ENCODE measurements at places on chromosomes 16 and 17. TPM values are rescaled to one million over a fixed set of nuclear protein-coding genes. Genes with fewer than 3 reads are reported as not detected.

The BHLHA9 gene
- not detected for total RNA-seq

The DRC3 gene
- total RNA-seq: 0.86 TPM

The GRIN2C gene
- total RNA-seq: not detected

The GLP2R gene
- 0.66 TPM for total RNA-seq

The CA10 gene
- total RNA-seq: 1.4 TPM

The PYDC1 gene
- not detected for total RNA-seq

The CCL23 gene
- not detected for total RNA-seq

The ZFP3 gene
- total RNA-seq: 1.1 TPM

The SLC13A2 gene
- total RNA-seq: not detected

The TNS4 gene
- 0.14 TPM for total RNA-seq

The VAT1L gene
- total RNA-seq: 42.5 TPM

The MYH8 gene
- not detected for total RNA-seq

The PTX4 gene
- total RNA-seq: 0.29 TPM

The DHRS13 gene
- total RNA-seq: 6.3 TPM

The HOXB1 gene
- not detected for total RNA-seq

The EVPL gene
- not detected for total RNA-seq

The PLCD3 gene
- 47.0 TPM for total RNA-seq

The KRT25 gene
- total RNA-seq: not detected

The MLKL gene
- total RNA-seq: 14.9 TPM

The TMEM106A gene
- total RNA-seq: 11.7 TPM

The RNF112 gene
- total RNA-seq: 0.22 TPM

The CD68 gene
- 20.6 TPM for total RNA-seq

The OMG gene
- not detected for total RNA-seq

The PNPO gene
- total RNA-seq: 37.9 TPM

All from placental pericyte (primary cell).